Skin of body (tissue), 3 donors: ENCODE measurements at places on chromosomes 2 and 18. TPM values are rescaled to one million over a fixed set of nuclear protein-coding genes. Genes with fewer than 3 reads are reported as not detected.

GRCh38 chr2:196105951-196106350, 37.3 kb upstream of the DNAH7 start:
- DNase-seq, result no peak

- no peak for DNase-seq
These were observed 386.7 kb upstream of the CDH7 start for GRCh38 chr18:65363911-65364632.

Gene ZNF142
- 8.7 TPM for total RNA-seq

DNA sequence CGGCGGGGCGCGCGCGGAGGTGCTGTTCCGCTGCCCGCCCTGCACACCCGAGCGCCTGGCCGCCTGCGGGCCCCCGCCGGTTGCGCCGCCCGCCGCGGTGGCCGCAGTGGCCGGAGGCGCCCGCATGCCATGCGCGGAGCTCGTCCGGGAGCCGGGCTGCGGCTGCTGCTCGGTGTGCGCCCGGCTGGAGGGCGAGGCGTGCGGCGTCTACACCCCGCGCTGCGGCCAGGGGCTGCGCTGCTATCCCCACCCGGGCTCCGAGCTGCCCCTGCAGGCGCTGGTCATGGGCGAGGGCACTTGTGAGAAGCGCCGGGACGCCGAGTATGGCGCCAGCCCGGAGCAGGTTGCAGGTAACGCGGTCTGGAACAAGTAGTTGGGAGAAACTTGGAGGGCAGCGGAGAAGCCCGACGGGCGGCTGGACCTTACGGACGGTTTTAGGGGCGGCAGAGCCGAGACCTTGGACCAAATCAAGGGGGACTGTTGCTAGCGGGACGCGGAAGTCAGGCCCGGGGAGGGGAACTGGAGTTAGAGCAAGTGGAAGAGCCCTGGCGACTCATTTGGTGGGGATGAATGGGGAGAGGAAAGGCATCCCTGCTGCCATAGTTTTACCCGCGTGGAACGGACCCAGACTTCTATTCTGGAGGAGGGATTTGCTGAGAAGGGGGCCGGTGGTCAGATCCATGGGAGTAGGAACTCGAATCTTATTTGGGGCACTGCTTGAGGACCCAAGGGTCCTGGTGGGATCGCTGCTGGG, 573 bp downstream of the IGFBP2 start:
- DNase-seq, result no peak

GRCh38 chr18:63336366-63337099, 17.0 kb upstream of the BCL2 start:
- DNase-seq, result peak; percentile 95

Gene FBXO36
- 4.5 TPM for total RNA-seq

DNA sequence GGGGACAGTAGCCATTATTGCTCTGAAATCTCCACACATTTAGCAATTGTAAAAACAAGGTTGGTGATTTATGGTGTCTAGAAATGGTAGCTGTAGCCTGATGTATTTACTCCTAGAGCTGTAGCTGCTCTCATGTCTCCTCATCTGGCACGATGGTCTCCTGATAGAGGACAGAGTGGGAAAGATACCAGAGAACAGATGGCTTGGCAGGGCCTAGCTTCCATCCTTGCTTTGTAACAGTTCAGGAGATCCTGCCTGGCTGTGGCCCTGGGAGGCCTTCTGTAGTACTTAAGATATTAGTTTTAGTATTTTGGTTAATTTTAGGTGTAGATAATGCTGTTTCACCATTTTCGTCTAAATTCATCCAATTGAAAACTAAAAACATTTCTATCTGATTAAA, 6.7 kb downstream of the ATG16L1 start:
- no peak for DNase-seq

DNA sequence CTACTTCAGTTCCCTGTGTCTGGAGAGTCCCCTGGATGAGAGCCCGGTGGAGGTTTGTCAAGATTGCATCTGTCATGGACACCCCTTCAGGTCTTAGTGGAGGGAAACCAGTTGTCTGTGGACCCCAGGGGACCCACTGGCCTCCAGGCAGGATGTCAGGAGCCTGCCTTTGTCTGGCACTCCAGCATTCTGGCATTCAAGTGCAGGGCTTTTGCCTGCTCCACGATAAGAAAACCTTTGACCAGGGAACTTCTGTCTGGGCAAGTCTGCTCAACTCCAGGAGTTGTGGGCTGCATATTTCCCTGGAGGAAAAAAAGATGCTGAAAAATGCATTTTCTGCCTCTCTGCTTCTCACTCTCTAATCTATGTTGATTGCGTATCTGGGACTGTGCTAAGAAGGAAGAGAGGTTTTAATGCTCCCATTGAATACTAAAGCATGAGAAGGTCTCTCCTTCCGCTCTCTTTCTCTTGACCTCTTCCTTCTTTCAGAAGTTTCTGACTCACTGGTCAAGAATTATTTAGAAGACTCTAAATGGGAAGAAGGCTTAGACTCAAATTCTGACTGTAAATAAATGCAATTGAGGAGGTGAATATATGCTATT, 104.5 kb downstream of the MMADHC start:
- no peak for DNase-seq

Gene HTR2B
- total RNA-seq, result 0.30 TPM

GRCh38 chr2:168686452-168687191, 115.8 kb upstream of the NOSTRIN start:
- no peak for DNase-seq

- peak; percentile 27 for DNase-seq
These were observed 21.0 kb upstream of the CABLES1 start for GRCh38 chr18:23114171-23114881.

DNA sequence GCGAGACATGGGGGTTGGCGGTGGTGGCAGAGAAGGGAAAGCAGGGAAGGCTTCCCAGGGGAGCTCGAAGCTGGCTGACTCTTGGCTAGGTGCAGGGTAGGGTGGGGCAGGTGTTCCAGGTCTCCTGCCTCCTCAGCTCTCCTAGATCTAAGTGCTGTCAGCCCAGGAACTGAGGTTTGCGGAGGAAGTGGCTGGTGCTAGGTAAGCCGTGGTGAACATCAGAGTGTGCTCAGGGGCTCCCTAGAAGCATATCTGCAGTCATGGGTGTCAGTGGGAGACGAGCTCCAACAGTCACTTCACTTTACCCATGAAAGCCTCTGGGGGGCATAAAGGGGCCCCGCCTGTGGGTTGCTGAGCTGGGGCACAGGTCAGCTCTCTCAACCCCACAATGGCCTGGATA, 34.1 kb downstream of the ARHGEF4 start:
- no peak for DNase-seq

Gene IL18R1
- 4.5 TPM for total RNA-seq

Gene STON1
- 15.7 TPM for total RNA-seq

Gene MEP1B
- not detected for total RNA-seq
